NCI-H510A (cell line): ENCODE measurements at places on chromosomes 11 and 22.
A peak's percentile ranks its signal among the peaks of the same experiment; 100 is the strongest.

GRCh38 chr22:20024225-20024624, 3.3 kb downstream of the TANGO2 start:
- no peak for DNase-seq

GRCh38 chr11:128133501-128133900, 453.9 kb downstream of the ETS1 start:
- DNase-seq: no peak

- DNase-seq: no peak
These were observed 19.0 kb upstream of the PTPRJ start for GRCh38 chr11:47961383-47961782.

DNA sequence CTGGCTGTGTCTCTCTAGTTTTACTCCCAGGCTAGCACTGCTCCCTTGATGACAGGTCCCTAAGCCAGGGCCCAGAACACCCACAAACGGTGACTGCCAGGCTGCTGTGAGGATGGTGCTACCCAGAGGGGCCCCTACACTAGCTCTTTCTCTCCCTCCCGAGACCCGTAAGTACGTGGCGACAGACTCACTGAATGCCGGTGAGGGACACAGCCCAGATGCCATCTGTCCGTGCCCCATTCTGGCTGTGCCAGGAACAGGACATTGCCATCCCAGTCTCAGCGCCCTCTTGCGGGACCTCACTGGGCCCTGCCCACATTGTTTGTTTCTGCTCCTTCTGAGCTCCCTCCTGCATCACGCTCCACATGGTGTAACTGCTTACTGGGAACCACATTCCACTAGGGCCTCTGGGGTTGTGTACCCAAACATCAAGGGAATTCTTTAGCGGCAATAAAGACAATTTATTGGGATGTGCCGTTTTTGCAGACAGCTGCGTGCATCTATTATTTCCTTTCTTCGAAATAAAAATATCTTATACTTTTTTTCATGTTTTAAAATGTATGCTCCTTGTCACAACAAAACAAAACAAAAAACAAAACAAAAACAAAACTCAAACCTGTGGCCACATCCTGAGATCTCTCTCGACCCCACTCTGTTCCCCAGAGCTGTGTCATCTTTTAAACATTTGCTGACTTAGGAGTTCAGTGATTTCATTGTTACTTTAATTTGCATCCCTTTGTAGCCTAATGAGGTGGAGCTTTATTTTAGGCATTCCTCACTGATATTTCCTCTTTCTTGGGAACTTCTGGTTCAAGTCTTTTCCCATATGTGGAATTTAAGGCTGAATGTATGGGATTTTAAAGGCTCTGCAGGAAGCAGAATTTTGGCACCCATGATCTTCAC, 4.4 kb upstream of the TPCN2 start:
- peak; percentile 34 for DNase-seq

DNA sequence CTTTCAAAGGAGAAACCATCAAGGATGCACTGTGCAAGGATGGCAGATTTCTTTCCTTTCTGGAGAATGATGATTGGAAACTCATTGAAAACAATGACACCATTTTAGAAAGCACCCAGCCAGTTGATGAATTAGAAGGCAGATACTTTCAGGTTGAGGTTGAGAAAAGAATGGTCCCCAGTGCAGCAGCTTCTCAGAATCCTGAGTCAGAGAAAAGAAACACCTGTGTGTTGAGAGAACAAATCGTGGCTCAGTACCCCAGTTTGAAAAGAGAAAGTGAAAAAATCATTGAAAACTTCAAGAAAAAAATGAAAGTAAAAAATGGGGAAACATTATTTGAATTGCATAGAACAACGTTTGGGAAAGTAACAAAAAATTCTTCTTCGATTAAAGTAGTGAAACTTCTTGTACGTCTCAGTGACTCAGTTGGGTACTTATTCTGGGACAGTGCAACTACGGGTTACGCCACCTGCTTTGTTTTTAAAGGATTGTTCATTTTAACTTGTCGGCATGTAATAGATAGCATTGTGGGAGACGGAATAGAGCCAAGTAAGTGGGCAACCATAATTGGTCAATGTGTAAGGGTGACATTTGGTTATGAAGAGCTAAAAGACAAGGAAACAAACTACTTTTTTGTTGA, 9.8 kb downstream of the FAM111A start:
- DNase-seq: no peak

- DNase-seq: no peak
These were observed 537 bp downstream of the EP300 start for GRCh38 chr22:41092847-41093411.

GRCh38 chr11:134065381-134065780, 3.5 kb upstream of the JAM3 start:
- no peak for DNase-seq

- no peak for DNase-seq
These were observed 8.6 kb upstream of the GTSE1 start for GRCh38 chr22:46287873-46288751.

- no peak for DNase-seq
These were observed 17.4 kb upstream of the CSNK2A3 start for GRCh38 chr11:11370255-11370961.

DNA sequence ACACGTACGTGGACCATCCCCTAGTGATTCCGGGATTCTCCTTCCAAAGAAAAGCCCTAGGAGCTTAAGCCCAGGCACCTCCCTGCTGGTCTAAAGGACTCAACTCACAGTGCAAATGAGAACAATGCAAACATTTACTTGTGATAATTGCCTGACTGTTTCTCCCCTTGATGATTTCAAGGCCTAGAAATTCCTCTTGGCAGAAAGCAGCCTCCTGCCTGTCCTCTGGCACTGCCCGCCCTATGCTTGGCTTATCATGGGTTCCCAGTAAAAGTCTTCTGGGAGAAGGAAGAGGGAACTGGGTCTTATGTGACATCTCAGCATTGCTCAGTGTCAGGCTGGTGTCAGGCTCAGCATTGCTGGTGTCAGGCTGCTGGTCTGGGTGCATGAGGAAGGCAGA, 351.8 kb downstream of the SHANK2 start:
- DNase-seq: no peak

- DNase-seq: no peak
These were observed 58.5 kb upstream of the ANO1 start for GRCh38 chr11:70019576-70020011.

DNA sequence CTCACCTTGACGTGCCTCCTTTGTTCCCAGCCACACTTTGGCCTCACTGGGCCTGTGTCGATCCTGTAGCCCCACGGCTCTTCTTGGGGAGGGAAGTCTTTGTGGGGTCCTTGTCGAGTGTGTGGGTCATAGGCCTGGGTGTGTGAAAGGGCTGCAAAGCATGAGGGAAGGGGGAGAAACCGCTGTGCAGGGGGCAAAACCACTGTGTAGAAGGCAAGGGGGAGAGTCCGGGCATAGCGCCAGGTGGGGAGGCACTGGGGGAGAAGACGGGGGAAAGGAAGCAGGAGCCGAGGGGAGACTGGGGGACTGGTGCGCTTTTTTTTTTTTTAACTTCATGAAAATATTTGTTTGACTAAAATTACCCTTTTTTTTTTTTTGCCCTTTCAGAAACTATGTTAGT, 65.1 kb upstream of the RASD2 start:
- no peak for DNase-seq

DNA sequence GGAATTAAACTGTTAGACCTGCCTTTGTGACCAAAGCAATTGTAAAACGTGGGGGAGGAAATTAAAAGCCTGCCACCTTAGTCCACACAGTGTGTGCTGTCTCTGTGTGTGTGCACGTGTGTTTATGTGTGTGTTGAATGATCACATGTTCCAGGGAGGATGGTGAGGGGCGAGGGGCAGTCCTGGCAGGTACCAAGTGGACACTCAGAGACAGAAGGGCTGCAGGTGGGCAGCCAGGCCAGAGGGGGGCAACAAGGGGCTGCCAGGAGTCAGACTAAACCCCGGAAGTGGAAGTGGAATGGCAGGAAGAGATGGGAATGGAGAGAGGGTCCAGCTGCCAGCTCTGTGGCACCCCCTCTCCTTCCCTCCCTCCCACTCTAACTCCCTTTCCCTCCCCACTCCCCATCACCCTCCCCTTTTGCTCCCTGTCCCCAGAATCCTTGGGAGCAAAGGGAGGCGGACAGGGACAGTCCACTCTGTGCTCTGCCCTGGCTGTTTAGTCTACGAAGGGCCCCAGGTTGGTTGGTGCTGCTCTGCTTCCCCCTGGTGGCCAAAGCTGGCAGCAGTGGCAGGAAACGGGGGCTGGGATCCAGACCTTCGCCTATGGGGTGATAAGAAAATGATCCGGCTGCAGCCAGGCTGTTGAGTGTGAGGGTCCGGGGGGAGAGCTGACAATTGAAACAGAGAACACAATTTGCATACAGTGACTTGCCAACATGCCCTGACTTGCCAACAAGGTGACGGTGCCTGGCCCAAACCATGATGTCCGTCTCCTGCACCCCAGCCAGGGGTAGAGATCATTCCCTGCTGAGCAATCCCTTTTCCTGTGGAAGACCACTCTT, 24.4 kb downstream of the P2RY2 start:
- peak; percentile 74 for DNase-seq

DNA sequence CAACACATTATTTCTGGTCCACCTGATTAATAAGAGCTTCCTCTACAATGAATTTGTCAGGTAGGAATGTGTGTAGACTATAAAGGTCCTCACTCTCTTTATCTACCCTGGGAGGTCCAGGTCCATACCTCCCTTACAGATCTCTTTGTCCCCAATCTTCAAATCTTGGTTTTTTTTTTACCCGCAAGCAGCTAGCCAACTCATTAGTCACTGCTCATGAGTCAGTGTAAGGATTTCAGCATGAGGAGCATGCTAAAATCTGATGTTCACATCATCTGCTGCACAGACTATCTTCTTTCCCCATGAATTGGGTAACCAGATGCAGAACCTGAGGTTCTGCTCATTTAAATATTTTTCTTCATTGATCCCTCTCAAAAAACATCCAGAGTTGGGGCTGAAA, 397.0 kb upstream of the ISX start:
- DNase-seq: no peak

- DNase-seq: peak; percentile 37
These were observed 58.7 kb downstream of the AHNAK start for GRCh38 chr11:62487738-62488551.

GRCh38 chr22:44210722-44211121, 30.0 kb downstream of the PARVG start:
- DNase-seq: no peak

DNA sequence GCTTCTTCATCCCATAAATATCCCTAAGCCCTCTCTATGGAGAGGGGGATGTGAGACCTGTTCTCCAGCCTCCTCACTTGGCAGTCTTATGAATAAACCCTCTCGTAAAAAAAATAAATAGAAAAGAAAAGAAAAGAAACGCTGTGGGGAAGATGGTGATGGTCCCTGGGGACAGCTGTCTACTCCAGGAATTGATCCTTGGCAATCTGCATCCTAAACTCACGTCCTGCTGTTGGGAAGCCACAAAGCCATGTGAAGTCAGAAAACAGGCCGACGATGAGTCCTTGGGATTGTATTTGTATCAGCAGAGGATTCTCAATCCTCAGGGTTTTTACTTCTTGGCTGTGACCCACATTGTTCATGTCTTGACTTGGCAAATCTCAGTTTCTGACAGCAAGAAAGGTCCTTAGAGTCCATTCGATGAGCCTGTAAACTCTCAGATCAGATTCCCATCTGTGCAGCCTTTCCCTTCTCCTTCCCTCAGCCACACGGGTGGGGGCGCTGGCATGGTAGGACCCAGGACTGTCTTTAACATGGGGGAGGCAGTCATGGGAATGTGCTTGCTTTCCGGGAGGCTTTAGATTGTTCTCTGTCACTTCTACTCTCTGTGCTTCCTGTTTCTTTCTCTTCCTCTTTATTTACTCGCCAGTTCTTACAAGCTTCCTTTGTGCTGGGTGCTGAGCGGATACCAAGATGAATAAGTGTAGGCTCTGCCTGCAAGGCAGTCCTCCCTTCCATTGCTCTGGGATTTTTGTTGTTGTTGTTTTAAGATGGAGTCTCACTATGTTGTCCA, 24.9 kb downstream of the TCP11L1 start:
- DNase-seq: no peak

DNA sequence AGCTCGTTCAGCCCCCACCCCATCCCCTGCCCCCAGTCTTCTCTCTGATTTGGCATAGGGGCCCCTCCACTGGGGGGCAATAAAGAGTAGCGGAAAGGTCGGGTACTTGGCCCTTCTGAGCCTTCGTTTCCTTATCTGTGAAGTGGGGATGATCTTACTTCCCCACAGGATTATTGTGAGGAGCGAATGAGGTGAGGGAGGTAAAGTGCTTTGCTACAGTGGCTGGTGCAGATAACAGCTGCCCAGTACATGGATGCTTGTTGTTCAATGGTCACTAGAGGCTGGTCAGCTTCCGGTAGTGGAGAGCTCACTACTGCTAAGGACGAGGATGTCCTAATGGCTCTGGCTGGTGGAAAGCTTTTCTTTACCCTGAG, 101.2 kb downstream of the CEP164 start:
- DNase-seq: no peak

- no peak for DNase-seq
These were observed 8.9 kb downstream of the PGAP2 start for GRCh38 chr11:3817181-3817800.

DNA sequence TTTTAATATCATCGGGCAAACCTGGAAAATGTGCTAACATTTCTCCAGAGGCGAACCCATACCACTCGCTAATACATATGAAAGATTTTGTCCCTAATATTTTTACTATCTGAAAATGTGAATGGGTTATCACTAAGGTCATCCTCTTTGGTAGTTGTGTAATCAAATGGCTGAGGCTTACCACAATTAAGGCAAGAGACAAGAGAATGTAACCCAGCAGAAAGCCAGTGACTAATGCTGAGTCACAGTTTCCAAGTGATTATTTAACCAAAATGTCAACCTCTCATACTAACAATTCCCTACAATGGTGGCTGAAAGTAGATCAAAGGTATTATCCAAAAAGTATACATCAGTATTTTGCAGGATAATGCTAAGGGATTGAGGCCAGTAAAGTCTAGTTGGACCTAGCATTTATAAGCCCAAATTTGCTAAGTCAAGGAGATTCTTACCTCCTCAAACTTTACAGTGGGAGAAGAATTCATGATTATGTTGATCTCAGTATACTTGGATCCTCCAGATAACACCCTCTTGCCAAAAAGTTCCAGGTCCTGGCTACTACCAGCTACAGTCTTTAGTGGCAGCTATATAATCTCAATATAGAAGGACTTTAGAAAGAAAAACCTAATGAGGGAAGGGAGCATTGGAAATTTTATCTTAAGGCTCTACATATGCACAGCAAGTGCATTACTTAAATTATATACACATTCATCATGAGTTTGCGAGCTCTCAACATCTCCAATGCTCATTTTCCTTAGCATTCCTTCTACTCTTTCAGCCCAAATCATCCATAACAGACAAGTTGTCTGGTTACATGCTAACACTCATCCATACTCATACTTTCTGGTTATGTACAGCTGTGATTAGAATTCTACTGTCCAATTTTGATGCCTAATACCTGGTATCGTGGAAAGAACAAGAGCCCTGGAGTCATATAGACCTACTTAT, 25.4 kb downstream of the SIK3 start:
- DNase-seq: no peak
